ENCODE measurements at places on chromosomes 6 and 20.

DNA sequence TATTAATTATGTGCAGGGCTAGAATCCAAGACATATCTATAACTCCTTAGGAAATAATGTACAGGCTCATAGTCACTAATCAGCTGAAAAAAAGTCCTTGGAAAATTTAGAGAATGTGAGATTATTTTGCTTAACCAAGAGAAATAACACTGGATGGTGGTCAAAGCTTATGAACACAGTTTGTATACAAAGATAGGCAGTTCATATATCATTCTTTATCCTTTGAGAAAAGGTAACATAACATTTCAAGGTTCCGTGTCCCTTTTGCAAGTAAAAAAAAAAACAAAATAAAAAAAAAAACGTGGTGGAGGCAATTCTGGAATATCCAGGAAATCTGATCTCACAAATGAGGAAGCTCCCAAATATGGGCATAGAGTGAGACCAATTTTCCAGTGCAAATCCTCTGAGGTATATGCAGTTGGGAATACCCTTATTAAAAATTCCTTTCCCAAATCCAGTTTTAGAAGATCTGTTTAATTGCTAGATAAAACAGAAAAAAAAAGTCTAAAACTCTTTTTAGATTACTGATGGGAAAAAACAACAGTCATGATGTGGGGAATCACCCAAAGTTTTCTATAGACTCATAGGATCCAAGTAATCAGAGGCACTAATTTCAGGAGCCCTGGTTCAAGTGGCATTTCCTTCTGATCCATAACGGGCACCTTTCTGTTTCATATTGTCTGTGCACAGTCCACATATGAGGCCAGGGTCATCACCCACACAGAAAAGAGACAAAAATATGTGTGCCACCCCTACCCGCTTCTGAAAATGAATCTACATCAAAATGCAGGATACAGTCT lies 17.7 kb upstream of the TNFAIP3 start:
- no peak for DNase-seq

DNA sequence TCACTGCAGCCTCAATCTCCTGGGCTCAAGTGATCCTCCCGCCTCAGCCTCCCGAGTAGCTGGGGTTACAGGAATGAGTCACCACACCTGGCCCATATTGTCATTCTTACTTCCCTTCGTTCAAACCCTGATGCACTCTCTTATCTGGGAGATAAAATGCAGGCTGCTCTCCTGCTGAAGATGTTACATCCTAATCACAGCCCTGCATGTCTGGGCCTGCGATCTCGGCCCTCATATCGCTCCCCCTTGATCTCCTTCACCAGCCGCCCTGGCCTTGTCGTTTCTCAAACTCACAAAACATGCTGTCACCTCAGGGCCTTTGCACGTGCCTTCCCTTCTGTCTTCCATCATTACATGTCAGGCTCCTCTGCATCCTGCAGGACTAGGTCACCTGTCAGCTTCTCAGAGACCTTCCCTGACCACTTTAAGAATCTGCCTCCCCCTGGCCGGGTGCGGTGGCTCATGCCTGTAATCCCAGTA lies 8.8 kb upstream of the C20orf203 start:
- DNase-seq: no peak

- DNase-seq: no peak
These were observed 696 bp downstream of the CALHM5 start for GRCh38 chr6:116512111-116512559.

DNA sequence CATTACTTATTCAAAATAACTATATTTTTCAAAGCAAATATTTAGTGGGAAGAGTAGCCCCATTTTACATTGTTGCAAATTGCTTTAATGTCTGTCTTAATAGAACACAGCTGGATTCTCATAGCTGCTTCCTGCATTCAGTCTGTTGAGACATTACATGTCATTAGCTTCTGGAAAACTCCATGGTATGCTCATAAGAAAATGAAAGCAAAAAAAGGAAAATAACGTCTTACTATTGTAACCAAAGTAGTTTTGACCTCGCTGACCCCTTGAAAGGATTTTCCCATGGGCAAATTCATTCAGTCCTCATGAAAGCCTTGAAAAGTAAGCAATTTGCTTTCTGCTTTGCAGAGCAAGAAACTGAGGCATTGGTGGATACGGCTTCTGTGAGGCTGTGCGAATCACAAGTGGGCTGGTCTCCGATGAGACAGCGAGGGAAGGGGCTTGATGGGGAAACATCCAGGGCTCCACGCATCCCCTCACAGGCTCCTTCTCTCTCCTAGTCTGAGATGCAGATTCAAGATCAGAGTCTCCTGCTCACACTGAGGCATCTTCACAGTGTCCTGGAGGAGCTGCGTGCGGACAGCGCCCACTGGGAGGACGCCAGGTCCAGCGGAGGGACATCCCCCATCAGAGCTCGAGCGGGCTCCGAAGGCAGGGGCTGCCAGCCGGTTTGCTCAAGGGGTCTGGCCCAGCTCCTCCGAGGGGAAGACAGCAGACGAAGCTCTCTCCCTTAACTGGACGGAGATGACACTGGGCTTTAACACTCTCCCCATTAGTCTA lies 3.3 kb downstream of the C20orf202 start:
- DNase-seq: no peak

DNA sequence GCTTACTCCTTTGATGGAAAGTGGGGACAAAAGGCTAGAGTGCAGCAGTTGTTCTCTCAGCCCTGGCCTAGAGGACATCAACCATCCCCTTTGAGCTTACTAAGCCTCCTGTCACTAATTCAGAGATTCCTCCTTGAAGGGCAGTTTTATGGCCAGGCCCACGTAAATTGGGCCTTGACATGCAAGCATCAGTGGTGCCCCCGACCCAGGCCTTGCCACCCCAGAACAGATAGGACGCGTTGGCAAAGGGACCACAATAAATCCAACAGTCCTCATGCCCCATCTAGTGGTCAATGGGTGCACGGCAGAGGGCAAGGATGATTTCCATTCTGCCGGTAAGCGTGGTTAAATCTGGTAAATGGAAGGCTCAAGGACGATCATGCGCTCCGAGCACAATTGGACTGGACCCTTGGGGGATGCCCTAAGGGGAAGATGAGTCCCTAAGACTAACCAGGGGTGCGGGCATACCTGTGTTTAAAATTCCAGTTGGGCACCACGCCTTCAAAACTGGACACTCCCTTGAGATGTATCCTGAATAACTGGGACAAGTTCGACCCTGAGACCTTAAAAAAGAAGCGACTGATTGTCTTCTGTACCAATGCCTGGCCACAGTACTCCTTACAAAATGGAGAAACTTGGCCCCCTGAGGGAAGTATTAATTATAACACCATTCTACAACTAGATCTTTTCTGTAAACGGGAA lies 32.6 kb downstream of the CEP85L start:
- DNase-seq: peak; percentile 19

GRCh38 chr20:3784216-3784853 lies 2.2 kb downstream of the CENPB start:
- no peak for DNase-seq

- DNase-seq: no peak
These were observed 4.3 kb downstream of the TNNC2 start for GRCh38 chr20:45822857-45823256.

GRCh38 chr6:827431-827830 lies 134.5 kb upstream of the EXOC2 start:
- no peak for DNase-seq

DNA sequence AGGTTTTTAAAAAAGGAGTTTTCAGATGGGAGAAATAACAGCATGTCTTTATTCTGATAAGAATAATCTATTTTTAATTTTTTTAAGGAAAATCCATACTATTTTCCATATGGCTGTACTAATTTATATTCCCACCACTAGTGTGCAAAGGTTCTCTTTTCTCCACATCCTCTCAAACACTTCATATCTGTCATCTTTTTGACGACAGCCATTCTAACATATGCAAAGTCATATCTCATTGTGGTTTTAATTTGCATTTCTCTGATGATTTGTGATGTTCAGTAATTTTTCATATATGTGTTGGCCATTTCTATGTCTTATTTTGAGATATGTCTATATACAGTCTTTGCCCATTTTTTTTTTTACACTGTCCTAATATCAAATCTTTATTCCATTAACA lies 280.6 kb upstream of the RUNX2 start:
- DNase-seq: no peak

DNA sequence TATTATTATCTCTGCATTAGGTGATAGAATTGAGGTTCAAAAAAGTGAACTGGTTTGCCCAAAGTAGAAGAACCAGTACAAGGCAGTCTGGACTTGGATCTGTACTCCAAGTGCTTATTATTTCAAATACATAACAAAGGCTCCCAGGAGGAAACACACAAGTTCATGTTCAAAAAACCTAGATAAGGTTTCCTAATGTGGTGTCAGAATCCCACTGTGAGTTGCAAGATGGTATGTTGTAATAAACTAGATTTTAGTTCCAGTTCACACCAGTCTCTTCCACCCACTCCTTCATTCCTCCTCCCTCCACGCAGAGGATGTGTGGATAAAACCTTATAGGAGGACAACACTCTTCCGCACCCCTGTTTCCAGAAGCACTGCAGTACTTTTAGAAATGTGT lies 42.8 kb downstream of the KIAA0319 start:
- DNase-seq: no peak

GRCh38 chr6:67680297-67680932 lies 954.7 kb upstream of the ADGRB3 start:
- DNase-seq: no peak

GRCh38 chr20:49948178-49948577 lies 12.0 kb downstream of the RNF114 start:
- DNase-seq: no peak

DNA sequence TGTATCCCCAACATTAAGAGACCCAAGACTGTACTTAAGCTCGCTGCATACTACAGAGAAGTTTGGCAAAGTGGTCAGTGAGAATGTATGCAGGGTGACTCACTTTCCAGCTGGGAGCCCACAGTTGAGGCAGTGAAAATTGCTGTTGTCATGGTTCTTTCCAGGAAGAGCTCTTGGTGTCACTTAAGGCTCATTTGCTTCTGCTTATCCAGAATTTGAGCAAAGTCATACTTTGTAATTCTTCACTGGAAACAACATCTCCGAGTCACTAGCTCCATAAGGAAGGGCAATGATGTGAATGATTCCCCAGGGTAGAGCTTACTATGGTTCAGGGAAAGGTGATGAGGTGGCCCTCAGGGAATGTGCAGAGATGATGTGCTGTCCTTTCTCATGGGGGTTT lies 65.4 kb upstream of the FBXL4 start:
- peak; percentile 2 for DNase-seq

- DNase-seq: no peak
These were observed 33.9 kb upstream of the VGLL2 start for GRCh38 chr6:117231466-117231865.

- no peak for DNase-seq
These were observed 4.5 kb downstream of the DSE start for GRCh38 chr6:116375262-116375661.

- DNase-seq: no peak
These were observed 350.5 kb downstream of the NRN1 start for GRCh38 chr6:5656226-5656625.

DNA sequence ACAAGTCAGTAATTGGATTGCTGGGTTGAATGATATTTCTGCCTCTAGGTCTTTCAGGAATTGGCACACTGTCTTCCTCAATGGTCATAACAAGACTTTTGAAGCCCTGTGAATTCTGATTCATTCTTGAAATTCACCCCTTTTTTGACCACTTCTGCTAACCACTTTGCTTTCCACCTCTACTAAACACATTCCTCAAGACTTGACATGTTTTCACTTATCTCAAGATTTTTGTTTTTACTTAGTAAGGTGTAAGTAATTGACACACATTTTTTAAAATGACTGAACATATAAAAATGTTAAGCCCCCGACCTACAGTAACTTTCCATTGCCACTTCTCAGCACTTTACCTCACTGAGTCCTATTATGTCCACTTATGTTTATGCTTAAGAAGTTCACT lies 239.1 kb downstream of the GRM1 start:
- no peak for DNase-seq

DNA sequence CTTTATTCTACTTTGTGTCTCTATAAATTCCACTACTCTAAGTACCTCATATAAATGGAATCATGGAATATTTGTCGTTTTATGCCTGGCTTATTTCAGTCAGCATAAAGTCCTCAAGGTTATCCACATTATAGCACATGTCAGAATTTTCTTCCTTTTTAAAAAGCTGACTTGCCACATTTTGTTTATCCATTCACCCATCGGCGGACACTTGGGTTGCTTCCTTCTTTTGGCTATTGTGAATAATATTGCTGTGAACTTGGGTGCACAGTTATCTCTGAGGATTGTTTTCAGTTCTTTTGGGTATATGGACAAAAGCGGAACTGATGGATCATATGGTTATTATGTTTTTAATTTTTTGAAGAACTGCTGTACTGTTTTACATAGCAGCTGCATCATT lies 39.1 kb upstream of the ME1 start:
- no peak for DNase-seq

GRCh38 chr20:53847139-53847836 lies 223.1 kb downstream of the BCAS1 start:
- peak; percentile 66 for DNase-seq

DNA sequence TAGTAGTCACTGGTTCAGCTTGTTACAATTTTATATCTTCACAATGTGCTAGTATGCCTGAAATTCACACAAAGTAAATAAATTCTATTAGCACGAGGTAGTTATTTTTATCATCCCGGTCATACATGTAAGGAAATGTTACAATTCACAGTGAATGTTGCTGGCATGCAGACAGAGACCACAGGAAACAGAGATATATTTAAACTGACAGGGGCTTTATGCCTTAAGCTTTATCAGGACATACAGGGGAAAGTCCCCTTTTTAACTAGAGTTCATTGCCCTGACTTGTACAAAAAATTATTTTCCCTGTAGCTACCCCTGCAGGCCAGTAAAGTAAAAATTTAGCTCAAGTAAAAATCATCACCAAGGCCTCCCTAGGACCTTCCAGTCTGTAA lies 712.0 kb upstream of the NRSN1 start:
- no peak for DNase-seq

Data from CD14-positive monocyte (primary cell).